ENCODE measurements at places on chromosomes 7 and 10.

DNA sequence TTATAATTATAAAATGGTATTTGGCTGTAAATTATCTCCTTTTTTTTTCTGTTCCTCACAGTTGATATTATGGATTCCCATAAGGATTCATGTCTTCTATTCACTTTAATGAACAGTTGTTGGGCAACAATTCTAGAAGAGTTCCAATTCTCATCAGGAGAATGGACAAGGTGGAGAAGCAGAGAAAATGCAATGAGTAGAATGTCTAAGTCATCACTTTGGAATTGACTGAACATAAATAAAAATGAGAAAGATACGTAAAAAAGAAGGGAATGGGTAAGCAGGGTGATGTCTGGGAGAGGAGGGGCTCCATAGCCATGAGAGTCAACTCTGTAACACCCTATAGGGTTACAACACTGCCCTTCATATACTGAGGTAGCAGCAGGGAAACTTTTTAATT, 1.8 kb upstream of the CAV2 start:
- no peak for DNase-seq

GRCh38 chr10:63884426-63884825, 363.2 kb downstream of the REEP3 start:
- no peak for DNase-seq

- DNase-seq = no peak
These were observed 148.9 kb upstream of the CDK1 start for GRCh38 chr10:60629332-60629731.

- DNase-seq = no peak
These were observed 2.3 kb downstream of the PRXL2A start for GRCh38 chr10:80410578-80411145.

DNA sequence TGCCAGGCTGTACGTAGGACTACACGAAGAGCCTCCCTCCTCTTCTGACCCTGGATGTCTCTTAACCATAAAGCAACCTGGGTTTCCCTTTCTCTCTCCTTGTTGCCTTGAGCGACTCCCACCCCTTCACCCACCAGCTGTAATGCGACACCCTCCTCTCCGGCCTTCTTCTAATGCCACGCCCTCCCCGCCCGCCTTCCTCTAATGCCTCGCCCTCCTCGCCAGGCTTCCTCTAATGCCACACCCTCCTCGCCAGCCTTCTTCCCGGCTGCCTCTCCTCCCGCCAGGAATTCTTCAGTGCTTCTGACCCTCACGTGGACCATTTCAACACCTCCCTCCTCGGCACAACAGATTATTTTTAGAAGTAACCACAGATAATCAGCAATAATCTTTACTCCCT, 348.5 kb upstream of the SHH start:
- no peak for DNase-seq

GRCh38 chr7:50292763-50293162, 11.8 kb upstream of the IKZF1 start:
- DNase-seq = no peak

- DNase-seq = no peak
These were observed 29.1 kb downstream of the DPCD start for GRCh38 chr10:101617102-101617823.

DNA sequence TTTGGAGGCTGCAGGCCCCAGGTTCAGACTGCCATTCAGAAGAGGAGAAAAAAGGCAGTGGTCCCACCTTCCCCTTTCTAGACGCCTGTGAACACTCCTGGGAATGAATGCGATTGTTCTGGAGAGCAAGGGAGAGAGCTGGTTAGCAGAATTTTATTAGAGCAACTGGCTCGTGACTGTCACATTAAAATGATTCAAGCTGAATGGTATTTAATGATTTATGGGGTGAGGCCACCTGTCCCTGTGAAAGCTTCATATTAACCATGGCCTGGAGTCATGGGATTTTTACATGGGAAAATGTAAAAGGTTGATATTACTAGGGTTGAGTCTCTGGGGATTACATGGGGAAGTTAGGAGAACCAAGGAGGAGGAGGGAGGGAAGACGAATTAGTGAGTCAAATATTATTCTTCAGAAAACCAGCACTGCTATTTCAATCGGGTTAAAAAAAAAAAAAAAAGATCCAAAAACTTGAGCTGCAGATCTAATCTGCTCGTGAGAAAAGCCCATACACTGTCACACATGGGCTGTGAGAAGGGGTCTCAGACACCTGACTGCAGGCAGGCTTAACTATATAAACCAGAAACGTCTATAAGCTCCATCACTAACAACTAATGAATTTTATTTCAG, 8.3 kb downstream of the CXCL12 start:
- DNase-seq = no peak

DNA sequence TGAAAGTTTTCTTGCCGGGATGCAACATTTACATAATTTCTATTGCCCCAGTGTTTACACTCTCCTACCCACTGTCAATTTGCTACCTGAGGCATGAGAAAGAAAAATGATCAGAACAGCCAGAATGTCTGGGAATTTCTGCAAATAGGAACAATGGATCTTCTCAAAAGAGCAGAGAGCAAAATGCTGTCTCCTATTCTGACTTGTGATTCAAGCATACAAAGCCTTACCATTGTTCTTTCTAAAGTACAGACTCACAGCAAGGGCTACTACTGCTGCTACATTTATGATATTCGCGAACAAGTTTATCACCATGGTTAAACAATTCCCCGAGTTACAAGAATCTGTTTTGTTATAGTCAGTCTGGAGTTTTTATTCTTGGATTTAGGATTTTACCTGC, 329.9 kb upstream of the CELF2 start:
- peak; percentile 33 for DNase-seq

All from globus pallidus (tissue), 1 donor.